ENCODE measurements at places on chromosomes 3 and 15.

- DNase-seq, result no peak
These were observed 38.7 kb downstream of the DIPK2A start for GRCh38 chr3:144010371-144010770.

DNA sequence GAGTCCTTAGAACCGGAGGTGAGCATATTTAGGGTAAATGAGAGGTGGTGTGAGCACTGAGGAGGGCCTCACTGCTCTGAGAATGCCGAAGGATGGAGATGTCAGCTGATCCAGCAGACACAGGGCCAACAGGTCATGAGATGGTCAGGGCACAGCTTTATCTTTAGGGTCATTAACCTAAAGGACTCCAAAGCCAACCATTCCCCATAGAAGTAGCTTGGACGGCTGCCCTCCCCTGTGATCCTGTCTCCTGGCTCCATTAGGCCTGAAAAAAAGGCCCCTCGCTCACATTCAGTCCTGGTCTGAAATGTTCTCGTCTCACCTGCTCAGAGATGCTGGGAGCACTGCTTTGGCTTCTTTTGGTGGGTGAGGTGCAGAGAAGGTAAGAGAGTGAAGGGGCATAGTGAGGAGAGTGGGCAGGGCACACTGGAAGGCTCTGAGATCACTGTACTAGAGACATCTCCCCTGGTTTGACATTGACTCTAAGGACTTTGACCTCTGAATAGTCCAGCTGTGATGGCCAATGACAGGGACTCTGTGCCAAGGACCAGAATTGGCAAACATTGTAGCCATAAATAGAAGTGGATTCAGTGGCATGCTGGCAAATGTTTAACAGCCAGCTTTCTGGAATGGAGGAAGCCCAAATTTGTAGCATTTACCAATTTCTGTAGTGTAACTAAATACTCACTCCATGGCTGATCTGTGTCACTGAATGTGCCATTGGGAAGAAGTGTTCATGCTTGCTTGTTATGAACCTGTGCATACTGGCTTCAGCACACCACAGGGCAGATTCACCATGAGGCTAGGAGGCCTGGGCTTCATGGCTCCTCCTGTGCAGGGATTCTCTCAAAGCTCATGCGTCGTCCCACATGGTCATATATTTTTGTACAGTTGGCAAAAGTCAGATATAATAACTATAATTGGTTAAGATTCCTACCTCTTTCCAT is 76.2 kb upstream of the MRPS22 start:
- no peak for DNase-seq

- no peak for DNase-seq
These were observed 597.6 kb downstream of the SQOR start for GRCh38 chr15:46232471-46232870.

GRCh38 chr3:186099178-186099577 is 9.7 kb downstream of the ETV5 start:
- DNase-seq, result no peak

GRCh38 chr3:11236588-11237461 is 35.4 kb upstream of the ATG7 start:
- DNase-seq, result peak; percentile 17

DNA sequence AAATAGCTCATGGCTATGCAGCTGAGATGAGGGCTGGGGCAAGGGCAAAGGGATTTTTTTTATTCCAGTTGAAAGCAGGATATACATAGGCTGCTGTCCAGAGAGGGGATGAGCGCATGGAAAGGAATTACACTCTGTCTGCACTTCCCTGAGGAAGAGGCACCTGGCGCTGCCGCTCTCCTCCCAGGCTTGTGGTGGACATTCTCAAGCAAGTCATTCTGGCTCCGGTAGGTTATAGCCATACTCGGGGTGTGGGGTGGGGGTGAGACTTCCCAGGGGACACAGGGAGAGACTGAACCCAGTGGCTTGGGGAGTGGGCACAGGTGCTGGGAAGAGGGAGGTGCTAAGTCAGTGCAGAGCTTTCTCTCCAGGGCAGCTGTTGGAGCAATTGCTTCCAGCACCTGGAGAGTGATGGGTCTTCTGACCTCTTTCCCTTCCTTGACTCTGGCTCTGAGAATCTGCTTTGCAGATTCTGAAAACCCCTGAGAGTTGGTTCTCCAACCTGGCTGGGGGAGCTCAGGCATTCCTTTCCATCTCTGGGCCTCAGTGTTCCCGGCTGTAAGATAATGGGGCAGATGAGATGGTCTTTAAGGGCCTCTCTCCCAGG is 24.3 kb downstream of the CYP8B1 start:
- no peak for DNase-seq

- no peak for DNase-seq
These were observed 45.2 kb upstream of the ABI3BP start for GRCh38 chr3:101038393-101038792.

DNA sequence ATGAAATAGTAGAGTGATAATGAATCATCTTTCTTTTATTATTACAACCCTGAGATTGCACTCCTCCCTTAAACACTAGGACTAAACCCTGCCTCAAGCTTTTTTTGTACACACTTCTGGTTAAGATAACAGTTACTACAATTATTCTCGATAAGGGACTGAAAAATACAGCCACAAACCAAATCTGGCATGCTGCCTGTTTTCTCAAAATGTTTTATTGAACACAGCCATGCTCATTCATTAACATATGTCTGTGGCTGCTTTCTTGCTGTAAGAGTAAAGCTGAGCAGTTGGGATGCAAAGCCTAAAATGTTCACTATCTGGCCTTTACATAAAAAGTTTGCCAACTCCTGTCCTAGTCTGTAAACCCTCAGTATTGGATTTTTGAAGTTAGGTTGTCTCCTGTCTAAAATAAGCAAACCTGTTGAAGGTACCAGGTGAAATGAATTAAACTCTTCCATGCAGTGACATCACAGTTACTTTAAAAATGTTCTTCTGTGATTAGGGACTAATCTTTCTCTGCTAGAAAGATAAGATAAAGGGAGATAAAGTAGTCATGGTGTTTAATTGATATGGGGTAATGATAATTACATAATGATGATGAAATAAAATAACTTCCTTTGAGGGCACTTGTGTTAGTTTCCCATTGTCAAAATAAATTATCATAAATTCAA is 218.2 kb downstream of the STXBP5L start:
- peak; percentile 7 for DNase-seq

GRCh38 chr3:34056951-34057390 is 258.5 kb downstream of the PDCD6IP start:
- no peak for DNase-seq

DNA sequence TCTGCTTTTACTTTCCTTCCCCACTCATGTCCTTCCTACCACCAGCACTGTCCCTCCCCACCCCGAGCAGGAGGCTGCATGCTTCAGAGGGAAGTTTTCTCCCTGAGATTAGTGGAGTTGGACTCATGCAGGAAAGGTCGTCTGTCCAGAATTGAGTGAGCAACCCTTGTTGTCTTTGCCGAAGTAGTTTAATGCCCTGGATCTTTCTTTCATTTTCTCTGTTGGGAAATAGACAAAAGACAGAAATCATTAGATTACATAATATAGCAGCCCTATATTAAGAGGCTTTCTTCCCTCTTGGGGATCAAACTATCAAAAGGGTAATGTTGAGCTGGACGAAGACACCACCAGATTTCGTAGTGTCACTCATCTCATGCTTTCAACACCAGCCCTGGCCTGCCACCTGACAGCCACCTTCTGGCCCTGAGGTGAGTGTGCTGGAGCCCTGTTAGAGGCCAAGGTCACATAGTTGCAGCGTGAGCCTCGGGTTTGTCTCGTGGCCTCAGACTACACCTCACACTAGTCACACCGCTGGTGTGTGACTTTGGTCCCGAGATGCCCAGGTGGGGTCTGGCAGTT is 231.0 kb downstream of the ITPR1 start:
- DNase-seq, result no peak

DNA sequence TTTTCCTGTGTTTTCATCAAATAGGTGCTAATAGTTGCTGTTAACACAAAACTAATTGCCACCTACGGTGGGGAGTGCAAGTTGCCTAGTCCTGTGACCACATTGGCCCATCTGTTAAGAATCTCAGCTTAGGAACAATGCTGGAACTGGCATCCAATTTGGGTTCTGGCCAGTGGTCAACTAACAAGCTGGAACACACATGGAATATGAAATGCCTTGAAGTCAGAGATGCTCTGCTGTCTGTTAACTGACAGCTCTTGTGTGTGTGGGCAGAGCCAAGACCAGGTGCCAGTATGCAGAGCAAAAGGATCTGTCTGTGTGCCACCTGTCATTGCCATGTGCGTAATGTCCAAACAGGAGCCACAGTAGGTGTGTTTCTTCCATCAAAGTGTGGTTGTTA is 460.8 kb downstream of the ROBO2 start:
- DNase-seq, result no peak

DNA sequence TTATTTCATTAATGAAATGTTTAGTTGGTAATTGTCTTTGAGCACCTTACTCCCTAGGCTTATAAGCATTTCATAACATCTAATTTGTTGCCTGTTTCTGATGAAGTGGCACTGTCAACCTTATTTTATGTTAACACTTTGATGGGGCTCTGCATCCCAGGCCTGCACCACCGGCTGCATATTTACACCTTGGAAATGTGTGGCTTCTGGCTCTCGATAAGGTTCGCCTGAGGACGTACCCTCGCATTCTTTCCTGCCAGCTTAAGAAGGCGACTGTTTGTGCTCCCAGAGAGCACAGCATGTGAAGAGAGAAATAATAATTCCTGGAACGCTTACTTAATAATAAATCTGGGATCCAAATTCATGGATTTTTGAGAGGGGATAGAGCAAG is 763.3 kb upstream of the CFAP20DC start:
- DNase-seq, result no peak

- peak; percentile 50 for DNase-seq
These were observed 96.0 kb downstream of the CCNL1 start for GRCh38 chr3:157063926-157064325.

GRCh38 chr3:179301645-179302044 is 21.2 kb upstream of the ZNF639 start:
- DNase-seq, result no peak

- no peak for DNase-seq
These were observed 16.0 kb downstream of the MAP4 start for GRCh38 chr3:48000212-48000611.

DNA sequence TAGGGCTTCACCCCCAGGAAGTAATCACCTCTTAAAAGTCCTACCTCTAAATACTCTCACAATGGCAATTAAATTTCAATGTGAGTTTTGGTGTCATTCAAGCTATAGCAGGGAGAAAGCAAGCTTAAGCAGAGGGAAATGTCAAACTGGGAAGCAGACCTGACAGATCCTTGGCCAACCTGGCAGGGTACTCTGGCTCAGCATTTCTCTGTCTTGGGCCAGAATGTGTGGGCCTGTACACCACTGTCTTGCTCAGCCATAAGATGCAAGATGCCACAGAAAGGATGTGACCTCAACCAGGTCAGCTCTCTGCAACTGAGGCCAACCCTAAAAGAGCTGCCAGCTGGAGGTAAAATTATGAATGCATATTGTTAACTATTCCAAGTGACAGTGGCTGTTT is 130.6 kb upstream of the CMC1 start:
- DNase-seq, result no peak

GRCh38 chr15:24899795-24900194 is 55.0 kb upstream of the SNRPN start:
- no peak for DNase-seq

- no peak for DNase-seq
These were observed 38.4 kb upstream of the PXYLP1 start for GRCh38 chr3:141193066-141193830.

DNA sequence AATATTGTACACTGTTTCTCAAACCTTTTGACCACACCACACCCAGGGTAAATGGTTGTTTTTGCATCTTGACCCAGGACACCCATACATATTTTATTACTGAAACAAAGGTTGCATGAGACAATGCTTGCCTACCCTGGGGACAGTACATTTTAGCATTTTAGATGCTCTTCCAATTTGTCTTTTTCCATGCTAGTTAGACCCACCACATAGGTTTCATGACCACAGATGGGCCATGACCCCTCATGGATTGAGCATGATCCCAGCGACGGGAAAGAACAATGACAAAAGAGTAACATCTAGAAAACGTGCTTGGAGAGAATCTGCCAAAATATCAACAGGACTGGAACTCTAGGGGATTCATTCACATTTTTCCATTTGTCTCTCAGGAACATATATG is 161.0 kb upstream of the PFN2 start:
- no peak for DNase-seq

DNA sequence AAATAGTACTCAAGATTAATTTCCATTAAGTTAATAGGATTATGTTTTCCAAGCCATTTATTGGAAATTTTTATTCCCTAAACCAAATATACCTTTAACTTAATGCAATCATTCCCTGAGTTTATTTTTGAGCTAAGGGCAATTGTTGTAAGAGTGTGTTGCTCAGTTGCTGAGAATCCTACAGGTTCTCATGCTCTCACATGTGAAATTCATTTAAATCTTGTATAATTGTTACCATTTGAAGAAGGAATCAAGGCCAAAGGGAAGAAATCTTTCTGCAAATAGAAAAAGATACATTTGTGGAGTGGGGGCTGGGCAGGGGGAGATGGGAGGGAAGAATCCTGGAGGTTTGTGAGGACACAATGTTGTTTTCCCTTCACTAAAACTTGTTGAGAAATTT is 202.7 kb upstream of the STRIT1 start:
- DNase-seq, result no peak

DNA sequence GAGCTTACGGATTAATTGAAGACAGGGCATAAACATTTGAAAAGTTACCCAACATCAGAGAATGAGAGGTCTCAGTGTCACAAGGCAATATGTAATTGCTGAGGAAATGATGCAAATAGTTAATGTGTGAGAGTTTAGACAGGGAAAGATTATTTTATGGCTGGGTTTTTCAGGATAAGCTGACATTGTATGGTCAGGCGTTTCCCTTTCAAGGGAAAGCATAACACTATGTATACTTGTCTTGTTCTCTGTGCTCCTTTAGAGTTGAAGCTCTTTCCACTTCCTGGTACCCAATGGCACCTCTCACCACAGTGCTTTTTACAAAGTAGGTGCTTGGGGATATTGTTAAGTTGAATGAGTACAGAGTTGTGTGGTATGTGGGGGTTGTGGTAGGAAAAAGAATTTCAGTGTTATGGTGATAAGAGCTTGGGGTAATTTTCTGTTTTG is 19.9 kb downstream of the IQGAP1 start:
- no peak for DNase-seq

GRCh38 chr3:171817074-171817800 is 7.0 kb upstream of the PLD1 start:
- no peak for DNase-seq

DNA sequence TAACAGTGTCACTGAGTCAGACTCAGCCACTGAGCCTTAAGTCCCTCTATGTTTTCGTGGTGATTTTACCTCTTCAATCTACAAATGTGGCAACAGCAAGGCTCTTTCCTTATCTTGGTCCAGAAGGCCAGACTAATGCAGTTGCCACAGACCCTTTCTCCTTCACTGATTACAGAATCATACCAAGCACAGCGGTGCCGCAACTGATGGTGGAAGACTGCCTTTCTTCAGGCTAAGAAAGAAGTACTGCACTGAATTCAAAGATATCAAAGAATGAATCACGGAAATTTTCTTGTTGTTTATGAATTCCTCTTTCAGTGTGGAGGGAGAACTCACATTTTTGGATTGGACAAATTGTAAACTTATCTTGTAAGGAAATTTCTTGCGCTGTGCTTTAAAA is 18.6 kb downstream of the DCP1A start:
- no peak for DNase-seq

- DNase-seq, result no peak
These were observed 7.0 kb downstream of the CCR2 start for GRCh38 chr3:46360907-46361306.

- no peak for DNase-seq
These were observed 606.7 kb upstream of the MDFIC2 start for GRCh38 chr3:70919091-70919490.

- DNase-seq, result no peak
These were observed 216.3 kb downstream of the LPP start for GRCh38 chr3:188370081-188370830.
